ENCODE measurements at places on chromosomes 2 and 18.

DNA sequence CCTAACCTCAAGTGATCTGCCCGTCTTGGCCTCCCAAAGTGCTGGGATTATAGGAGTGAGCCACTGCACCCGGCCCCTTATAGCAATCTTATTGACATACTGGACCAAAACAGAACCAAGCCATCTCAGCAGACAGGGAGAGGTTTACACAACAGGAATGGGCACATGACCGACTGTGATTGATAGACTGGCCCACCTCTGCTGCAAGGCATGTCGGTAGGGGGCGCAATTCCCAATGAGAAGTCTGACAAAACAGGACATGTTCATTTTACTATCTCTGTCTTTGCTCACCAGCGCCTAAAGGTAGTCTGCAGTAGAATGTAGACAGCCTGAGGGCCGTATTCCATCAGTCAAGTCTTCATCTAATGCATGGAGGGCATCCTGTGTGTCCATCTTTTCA is 2.0 kb downstream of the LYPD6B start:
- no peak for DNase-seq

- peak; percentile 48 for DNase-seq
Observed at GRCh38 chr18:62399781-62400308, 74.7 kb downstream of the TNFRSF11A start.

- no peak for DNase-seq
Observed at GRCh38 chr18:76975577-76976110, 153.3 kb downstream of the ZNF236 start.

DNA sequence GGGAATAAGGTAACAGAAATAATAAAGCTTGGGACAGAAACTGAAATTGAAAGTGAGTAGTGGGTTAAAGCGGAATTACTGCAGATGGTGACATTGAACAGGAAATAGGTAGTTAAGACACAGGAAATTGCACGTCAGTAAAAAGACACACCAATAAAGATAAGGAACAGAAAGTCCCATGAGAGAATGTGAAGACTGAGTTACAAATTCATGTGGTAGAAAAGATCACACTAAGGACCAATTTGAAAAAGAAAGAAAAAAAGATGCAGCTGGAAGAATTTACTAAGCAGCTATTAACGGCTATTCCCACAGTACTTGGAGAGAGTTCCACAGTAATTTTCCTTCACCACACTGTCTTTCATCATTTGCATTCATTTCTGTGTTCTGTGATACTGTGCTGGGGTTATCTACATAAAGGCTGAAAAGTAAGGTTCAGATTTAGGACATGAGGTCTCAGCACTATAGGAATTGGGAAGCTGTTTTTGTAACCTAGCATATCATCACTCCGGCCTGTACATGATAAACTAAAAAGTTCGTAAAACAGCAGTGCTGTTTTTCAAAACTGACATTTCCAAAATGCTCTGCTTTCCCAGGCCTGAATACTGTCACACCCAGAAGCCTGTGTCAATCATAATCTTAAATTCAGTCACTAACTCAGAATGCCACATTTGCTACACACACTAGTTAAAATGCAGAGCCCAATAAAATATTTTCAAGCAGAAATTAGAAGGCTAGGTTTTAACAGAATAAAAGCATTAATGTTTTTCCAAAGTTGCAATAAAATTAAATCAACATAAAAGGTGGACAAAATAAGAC is 42.9 kb downstream of the SRBD1 start:
- DNase-seq, result no peak

GRCh38 chr2:197113275-197113711 is 186.8 kb upstream of the PGAP1 start:
- DNase-seq, result peak; percentile 33

All from Panc1 (cell line).